ENCODE measurements at places on chromosomes 5 and 9.

DNA sequence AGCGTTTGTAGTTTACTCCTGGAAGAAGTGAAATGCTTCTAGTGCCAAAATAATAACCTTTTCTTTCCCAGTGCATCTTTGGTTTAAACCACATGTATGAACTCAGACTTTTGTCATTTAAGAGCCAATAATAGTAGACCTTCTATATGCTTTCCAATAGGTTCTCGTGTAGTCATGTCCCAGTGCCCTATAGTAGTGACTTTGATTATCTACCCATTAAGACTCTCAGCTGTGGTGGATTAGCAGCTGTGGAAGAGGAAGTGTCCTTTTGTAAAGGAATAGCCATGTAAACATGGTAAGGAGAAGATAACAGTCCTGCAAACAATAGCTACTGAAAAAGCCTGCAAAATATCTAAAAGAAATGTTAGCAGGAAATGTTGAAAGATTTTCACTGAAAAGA, 765.3 kb downstream of the MTRR start:
- no peak for DNase-seq

- no peak for DNase-seq
These were observed 122.5 kb upstream of the TRPM3 start for GRCh38 chr9:71243951-71244350.

- DNase-seq, result no peak
These were observed 133.6 kb upstream of the HMHB1 start for GRCh38 chr5:143678148-143678905.

- no peak for DNase-seq
These were observed 118.0 kb upstream of the OR13F1 start for GRCh38 chr9:104386013-104386412.

DNA sequence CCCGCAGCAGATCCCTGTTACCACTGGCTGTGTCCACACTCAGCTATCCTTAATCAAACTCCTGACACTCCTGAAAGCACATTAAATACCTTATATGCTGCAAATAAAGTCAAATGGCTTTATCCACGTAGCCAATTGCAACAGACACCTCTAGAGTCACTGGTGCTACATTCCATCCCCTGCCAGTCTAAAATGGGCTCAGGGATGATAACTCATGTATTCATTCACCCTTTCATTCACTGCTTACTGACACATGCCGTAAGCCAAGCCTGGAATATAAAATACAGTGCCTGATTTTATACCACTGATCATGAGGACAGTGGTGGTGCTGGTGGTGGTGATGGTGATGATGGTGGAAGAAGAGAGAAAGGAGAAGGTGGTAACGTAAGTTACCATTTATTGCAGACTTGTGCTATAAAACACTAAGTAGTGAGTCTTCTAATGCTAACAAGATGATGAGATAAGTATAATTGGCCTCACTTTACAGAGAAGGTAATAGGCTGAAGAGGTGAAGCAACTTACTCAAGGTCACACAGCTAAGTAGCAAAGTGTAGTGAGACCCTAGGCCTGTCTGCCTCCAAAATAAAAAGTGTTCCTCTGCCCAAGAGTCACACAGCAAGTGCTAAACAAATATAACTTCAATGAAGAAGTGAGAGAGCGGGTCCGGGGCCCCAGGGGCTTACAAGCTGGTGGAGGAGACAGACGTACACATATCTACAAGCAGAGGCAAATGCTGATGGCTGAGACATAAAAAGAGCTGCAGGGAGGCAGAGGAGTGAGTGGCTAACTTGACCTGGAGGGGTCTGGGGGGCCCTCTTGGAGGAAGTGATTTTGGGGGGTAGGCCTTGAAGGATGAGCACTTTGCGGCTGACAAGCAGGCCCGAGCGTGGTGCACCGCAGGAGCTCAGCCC, 1.2 kb downstream of the TTLL11 start:
- DNase-seq, result no peak

- DNase-seq, result no peak
These were observed 59.1 kb upstream of the PHF2 start for GRCh38 chr9:93517331-93517730.

- DNase-seq, result no peak
These were observed 837 bp upstream of the AHRR start for GRCh38 chr5:320524-321229.

DNA sequence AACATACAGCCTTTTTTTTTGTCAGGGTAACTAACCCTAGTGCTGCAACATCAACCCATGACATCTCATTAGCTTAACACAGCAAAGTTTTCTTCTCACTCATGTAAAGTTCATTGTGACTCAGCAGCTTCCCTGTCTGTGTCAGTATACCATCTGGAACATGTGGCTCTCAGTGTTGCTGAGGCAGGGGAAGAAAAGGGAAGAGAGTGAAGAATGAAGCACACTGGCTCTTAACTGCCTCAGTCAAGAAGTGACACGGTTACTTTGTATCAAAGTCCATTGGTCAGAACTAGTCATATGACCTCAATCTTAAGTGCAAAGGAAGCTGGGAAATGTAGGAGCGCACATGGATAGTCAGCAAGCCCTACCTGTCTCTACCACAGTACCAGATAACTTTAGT, 185.0 kb upstream of the ELL2 start:
- DNase-seq, result no peak

- DNase-seq, result no peak
These were observed 449.6 kb downstream of the SLCO4C1 start for GRCh38 chr5:101846496-101846895.

DNA sequence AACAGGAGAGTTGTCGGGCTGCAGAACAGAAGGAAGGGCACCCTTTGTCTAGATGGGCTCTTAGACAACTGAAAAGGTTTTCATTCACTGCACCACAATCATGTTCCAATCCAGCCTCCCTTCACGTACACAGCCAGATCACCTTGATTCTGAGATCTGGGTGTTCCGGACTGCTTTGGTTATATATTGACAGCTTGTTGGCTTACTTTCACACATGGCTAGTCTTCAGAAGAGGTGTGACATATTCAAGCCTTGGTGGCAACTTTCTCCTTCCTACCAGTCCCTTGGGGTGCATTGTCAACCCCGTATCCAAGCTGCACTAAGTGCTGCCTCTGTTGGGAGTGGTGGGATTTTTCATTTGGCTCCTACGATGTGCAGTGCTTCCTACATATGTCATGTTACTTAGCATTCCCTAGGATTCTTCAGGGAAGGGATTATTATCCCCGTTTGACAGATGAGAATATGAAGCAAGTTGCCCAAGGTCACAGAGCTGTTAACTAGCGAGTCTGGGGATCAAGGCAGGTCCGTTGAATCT, 100.6 kb downstream of the LIFR start:
- DNase-seq, result no peak

DNA sequence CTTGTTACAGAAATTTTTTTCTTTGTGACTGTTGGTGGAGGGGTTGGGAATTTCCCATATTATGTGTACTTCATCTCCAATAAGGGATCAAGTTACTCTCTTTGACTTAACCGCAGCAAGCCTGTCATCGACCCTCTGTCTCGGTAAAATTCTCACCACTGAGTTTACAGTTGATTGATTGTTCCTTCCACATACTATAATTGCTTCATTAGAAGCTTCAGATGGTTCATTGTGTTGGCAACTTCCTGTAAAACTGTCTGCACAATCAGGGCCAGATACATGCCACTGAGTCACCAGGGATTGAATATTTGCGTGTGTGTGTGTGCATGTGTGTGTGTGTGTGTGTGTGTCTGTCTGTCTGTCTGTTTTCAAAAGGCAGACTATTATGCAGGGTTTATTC, 176.6 kb downstream of the ZNF462 start:
- no peak for DNase-seq

DNA sequence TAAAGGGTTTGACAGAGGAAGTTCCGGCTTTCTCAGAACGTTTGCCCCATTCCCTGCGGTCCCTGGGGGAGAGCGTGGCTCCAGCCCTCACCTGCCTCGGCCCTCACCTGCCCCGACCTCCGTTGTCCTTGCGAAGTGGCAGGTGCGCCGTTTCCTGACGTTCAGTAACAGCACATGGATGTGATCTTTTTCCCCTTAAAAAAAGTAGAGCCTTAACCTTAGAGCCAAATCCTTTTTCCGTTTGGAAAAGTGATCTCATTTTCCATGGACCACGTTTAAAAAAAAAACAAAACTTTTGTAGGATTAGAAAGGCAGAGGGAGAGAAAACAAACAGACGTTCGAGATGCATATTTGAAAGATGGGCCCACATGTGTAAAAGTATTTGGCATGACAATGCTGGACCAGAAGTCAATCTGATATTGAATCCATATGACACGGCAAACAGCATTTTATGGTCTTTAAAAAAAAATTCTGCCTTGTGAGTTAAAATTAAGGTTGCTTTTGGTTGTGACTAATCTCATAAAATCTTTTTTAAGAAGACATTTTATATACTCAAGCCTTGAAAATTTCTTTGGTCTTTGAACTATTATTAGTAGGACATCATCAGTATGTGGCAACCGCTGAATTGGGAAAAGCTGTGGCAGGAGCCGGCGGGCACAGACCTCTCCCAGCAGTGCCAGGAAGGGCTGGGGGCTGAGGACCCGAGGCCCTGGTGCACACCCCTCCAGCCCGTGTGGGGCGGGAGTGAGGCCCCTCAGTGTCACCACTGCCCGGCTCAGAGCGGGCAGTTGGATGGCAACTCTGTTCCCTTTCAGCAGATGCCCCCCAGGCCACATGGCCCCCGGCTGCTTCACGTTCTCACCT, 42.5 kb upstream of the EXOC3 start:
- no peak for DNase-seq

DNA sequence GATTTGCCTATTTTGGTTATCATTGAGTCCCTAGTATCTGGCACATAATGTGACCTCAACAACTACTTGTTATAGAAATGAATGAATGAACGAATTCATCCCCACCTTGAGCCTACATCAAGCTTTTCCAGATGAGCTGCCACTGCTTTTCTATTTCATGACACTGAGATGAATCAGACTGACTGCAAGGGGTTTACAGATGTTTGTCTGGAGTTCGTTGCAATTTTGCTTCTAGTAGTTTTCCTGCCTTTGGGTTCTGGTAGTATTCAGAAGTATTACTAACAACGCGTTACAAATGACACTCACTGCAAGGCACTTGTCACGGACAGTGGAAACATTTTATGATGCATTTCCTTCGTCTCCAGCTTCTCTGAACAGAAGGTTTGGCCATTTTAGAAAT, 222.3 kb downstream of the CD180 start:
- no peak for DNase-seq

- DNase-seq, result no peak
These were observed 167.1 kb upstream of the PAPPA start for GRCh38 chr9:115986508-115986907.

DNA sequence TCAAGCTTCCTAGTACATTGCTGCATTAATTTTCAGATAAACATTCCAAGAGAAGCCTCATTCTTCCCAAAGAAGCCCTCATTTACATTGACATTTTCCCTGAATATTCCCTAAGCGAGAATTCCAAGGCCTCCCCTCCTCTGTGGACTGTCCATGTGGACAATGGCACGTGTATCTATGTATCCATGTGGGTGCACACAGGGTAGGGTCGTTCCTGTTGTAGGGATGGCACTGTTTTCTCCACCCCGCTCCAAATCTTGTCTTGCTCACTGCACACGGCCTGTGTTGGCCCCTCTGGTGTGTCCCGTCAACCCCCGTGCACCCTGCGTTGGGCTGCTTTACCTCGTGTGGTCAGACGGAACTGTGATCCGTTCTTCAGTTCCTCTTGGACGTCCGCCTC, 104.7 kb upstream of the IRX2 start:
- no peak for DNase-seq

GRCh38 chr5:115480271-115480670, 64.3 kb downstream of the FEM1C start:
- no peak for DNase-seq

DNA sequence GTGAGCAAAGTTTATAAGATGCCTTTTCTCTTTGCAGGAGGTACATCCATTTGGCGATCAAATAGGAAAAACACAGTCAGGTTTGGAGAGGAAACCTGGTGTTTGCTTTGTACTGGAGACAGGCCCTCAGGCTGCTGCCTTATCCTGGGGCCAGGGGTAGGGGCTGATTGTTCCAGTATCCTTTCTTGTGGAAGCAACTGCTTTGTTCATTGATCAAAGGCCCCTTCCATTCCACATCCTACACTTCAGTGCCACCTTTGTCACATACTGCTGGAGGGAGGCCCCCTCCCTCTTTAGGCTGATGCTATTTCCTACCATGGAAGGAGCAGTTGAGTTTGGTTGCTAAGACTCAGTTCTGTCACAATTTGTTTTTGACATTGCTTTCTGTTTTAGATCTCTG, 778.1 kb downstream of the TLR4 start:
- DNase-seq, result no peak

DNA sequence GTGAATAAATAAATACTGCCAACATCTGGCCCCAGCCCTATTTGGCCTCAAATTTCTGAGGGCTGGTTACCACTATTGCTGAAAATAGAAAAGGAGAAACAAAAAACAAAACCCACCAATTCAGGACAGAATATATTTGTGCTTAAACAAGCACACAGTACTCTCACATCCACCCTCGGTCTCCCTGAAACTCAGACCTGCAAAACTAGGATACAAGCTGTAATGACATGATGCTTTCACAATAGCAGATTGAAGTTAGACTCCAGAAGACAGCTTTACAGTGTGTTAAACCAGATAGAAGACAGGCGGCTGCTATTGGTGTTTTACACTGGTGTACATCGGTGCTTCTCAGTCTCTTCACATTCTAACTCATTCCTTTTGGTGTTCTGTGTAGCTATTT, 214.9 kb upstream of the DMRT1 start:
- no peak for DNase-seq

- no peak for DNase-seq
These were observed 161.5 kb upstream of the NR4A3 start for GRCh38 chr9:99660191-99660636.

- no peak for DNase-seq
These were observed 244.1 kb downstream of the ADGRV1 start for GRCh38 chr5:90802474-90803317.

- DNase-seq, result no peak
These were observed 28.4 kb downstream of the SEMA6A start for GRCh38 chr5:116546033-116546742.

- DNase-seq, result no peak
These were observed 15.1 kb downstream of the GSN start for GRCh38 chr9:121283080-121283398.

DNA sequence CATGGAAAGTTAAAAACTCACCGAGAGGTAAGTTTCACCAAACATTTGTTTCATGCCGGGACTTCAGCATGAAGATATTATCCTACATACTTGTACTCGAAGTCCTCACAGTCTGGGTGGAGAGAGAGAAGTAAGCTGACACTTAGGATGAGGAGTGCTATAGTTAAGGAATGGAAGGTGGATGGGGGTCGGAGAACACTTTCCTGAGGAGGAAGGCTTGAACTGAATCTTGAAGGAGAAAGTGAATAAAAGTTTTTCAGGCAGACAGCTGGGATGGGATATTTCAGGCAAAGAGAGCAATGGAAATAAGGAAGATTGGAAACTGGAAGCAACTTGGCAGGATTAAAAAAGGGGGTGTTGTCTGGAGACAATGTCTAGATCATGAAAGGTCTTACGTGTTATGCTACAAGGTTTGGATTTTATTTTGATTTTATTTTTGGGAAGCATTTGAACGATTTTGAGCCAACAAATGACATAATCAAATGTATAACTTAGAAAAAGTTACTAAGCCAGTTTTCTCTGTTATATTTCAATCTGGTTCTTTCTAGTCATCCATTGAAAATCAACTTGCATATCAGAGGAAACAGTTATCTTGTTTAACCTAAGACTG, 167.1 kb downstream of the PAM start:
- DNase-seq, result no peak

All from stimulated activated CD8-positive, alpha-beta memory T cell treated with anti-CD3 and anti-CD28 coated beads, Interleukin-4, amount 100 ng/mL, for 1 hour (primary cell).